GM04503 (cell line): ENCODE measurements at places on chromosomes 6 and 20.
A peak's percentile ranks its signal among the peaks of the same experiment; 100 is the strongest.

GRCh38 chr20:62532921-62533320 lies 57.1 kb upstream of the GATA5 start:
- DNase-seq: no peak

DNA sequence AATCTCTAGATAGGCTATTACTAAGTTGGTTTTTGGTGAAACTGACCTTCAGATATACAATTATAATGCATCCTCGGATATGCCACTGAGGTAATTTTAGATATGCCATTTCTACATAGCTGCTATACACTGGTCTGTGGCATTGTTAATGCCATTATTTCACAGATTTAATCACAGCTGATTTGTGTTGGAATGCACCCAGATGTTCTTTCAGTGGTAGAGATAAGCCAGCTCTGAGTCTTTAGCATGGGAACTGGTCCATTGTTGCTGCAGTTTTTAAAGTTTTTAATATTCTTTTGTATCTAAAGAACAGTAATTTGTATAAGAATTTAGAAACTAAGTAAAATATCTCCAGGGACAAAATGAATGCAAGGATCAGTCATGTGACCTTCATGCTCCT lies 6.8 kb downstream of the TMX4 start:
- no peak for DNase-seq

- no peak for DNase-seq
Measured at GRCh38 chr6:141401851-141402250, 730.9 kb upstream of the GJE1 start.

GRCh38 chr6:43275801-43276576 lies 22.1 kb upstream of the SLC22A7 start:
- DNase-seq: no peak

DNA sequence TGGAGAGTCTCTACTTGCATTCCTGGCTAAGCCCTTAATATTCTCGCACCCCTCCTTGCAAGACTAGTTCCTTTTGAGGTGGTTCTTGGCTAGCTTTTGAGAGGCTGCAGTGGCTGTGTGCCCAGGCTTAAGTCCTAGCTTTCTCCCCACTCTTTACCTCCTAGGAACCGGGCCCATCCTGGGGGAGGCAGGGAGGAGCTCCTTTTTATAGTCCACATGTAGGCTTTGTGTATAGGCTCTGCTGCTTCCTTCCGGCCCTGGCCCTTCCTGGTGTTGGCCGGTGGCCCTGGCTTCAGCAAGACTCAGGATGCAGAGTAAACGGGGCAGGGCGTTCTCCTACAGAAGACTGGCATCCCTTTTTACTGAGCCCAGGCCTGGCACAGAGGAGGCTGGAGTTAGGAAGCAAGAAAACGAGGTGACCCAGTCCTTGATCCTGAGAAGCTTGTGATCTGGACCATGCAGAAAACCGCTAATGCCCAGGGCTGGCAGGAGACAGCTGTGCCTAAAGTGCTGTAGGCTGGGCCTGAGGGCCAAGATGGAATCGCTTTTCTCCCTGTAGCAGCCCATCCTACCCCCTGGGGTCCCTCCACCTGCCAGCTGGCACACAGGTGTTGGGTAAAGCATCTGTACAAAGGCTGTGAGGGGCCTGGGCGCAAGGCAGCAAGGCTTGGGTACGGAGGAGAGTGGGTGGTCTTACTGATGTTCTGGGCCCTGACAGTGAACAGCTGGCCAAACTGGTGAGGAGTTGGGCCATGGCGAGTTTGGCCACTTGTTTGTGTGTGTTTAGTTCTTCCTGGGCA lies 8.7 kb downstream of the PLCG1 start:
- no peak for DNase-seq

DNA sequence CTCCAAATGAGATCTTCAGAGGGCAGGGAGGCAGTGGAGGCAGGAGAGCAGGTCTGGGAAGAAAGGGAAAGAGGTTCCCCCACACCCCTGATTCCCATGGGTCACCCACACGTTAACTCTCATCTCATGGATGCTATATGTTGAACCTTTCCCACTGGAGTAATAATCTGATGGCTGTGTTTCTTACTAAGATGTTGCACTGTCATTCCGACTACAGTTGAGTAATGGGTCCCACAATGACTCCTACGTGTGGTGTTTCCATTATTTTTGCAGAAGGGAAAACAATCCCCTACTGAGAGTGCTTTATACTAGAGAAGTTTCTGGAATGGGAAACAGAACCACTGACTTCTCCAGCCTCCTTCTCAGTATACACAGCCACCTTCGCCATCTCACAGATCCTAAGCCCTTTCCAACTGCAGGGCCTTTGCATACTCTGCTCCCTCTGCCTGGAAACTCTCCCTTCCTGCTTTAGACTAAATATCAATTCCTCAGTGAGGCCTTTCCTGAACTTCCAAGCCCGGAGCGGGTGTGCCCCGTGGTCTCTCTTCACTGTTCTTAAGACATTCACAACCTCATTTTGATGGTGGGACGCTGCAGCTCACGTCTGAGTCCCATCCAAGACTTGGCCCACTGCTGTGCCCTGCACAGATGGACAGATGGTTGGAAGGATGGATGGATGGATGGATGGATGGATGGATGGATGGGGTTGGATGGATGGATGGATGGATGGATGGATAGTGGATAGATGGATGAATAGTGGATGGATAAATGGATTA lies 238.6 kb upstream of the PMEPA1 start:
- DNase-seq: no peak

GRCh38 chr6:133447924-133448323 lies 206.8 kb downstream of the EYA4 start:
- no peak for DNase-seq

- DNase-seq: no peak
Measured at GRCh38 chr6:34357937-34358336, 34.5 kb downstream of the NUDT3 start.

- peak; percentile 3 for DNase-seq
Measured at GRCh38 chr6:22108199-22108598, 188.6 kb downstream of the PRL start.

GRCh38 chr6:165755583-165755982 lies 92.5 kb upstream of the PDE10A start:
- no peak for DNase-seq

GRCh38 chr6:136564180-136564579 lies 14.0 kb upstream of the MAP7 start:
- no peak for DNase-seq

DNA sequence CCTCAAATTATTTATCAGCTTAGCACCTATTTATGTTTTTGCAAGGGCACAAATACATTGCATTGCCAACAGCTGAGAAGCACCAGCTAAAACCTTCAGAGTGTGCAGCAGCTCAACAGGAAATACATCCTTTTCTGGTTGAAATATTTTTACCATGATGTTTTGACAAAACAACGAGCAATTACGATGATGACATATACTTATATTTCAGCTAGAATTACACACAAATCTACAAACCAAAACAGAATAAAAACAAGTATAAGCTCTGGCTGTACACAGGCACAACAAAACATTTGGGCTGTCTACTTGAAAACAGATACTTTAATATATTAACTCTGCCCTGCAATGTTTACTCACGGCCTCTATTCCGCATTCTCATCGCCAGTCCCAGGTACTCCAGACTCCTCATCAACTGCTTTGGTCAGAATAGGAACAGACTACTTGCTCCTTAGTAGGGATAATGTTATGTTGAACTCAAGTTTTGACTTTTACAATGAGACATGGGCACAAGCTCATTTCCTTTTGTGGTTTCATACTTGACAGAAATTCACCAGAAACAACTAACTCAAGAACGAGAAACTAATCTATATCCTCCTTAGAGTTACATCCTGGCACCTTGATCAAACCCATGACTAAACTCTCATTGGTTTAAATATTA lies 377.6 kb downstream of the ESR1 start:
- no peak for DNase-seq

DNA sequence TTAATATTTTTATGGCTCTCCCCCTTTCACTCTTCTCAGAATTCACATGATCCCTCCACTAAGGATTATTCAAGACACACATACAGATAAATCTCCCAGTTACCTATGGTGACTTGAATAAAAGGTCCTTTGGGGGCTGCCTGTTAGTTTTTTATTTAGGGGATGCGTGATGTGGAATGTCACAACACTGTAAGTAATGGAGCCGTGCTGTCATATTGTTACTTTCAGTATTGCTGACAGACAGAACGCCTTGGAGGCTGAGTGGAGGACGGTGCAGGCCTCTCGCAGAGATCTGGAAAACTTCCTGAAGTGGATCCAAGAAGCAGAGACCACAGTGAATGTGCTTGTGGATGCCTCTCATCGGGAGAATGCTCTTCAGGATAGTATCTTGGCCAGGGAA lies 291.7 kb downstream of the UTRN start:
- no peak for DNase-seq

GRCh38 chr6:9087470-9087869 lies 652.1 kb upstream of the SLC35B3 start:
- DNase-seq: no peak

DNA sequence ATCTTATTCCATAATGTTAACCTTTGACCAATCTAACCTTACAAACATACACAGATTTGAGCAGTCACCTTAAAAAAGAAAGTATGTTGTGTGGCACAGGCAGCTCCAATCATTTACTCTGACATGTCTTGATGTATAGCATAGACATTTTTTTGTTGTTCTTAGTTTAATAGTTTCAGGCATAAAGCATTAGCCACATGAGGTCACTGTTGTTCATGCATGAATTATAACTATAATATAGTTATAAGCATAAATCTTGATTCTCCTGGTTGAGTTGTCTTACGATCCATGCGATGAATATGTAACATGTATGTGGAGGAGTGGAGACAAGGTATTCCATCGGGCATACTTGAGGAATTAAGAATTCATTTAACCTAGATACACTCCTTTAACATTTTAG lies 26.1 kb upstream of the NKAIN2 start:
- DNase-seq: no peak

DNA sequence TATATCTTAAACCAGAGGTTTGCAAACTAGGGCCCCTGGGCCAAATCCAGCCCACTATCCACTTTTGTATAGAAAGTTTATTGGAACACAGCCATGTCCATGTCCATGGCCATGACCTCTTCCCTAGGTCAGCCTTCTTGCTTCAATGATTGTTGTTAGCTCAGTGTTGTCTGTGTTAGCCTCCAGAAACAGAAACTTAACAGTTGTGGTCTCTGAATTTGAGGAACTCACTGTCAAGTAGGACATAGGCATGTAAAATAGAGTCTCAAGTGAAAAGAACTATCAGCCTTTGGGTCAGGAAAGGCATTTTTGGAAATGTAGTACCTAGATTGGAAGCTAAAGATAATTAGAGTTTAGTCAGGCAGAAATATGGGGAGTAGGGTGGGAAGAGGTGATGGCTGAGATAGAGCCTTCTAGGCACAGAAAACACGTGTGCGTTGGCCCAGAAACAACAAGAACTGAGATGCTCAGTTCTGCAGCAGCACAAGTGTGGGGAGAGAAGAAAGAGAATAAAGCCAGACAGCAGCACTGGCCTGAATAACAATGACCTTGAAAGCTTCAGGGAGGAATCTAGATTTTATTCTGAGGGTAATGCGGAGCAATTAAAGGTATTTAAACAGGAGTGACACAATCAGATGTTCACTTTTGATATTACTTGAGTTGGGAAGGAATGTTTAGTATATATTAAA lies 87.0 kb upstream of the OLIG3 start:
- no peak for DNase-seq

DNA sequence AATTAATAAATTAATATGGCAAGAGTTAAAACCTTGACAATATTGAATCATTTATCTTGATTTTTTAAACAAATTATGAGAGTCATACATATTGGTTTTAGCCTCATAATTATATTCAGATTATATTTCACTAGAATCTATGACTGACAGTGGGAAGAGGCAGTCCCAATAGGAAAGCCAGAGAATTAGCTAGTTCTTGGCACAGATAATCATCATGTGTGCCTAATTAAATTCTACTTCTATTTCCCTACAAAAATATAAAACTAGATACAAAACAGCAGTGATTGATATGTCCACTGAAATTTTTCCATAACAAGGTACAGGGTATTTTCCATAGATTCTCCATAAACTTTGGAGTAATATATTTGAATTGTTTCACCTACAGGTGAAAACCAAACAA lies 38.6 kb downstream of the COL9A1 start:
- DNase-seq: no peak

GRCh38 chr6:130872250-130873095 lies 45.3 kb downstream of the SMLR1 start:
- no peak for DNase-seq

DNA sequence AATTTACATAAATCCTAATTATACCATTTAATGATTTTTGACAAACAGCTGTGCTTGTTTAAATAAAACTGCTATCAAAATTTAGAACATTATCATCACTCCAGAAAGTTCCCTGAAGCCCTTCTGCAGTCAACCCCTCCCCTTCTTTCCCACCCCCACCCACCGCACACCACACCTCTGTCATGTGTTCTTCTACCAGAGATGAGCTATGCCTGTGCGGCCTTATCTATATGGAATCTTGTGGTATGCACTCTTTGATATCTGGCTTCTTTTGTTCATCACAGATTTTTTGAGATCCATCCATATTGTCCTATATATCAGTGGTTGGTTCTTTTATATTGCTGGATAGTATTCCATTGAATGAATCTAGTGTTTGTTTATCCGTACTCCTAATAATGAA lies 7.2 kb downstream of the MYLIP start:
- no peak for DNase-seq

DNA sequence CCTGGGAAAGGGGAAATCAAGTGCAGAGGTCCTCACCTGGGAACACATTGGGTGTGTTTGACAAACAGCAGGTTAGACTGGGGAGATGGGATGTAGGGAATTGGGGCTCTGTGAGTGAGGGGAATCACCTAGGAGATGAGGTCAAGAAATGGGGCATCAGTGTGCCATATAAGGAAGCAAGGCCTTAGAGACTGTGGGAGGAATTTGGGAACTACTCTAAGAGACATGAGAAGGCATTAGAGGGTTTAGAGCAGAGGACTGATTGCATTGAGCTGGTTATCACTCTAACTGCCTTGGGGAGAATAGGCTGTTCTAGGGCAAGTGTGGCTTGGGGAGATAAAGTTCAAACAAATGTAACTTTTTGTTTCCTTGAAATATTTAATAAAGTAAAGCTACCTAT lies 189.9 kb downstream of the EYA4 start:
- DNase-seq: no peak

DNA sequence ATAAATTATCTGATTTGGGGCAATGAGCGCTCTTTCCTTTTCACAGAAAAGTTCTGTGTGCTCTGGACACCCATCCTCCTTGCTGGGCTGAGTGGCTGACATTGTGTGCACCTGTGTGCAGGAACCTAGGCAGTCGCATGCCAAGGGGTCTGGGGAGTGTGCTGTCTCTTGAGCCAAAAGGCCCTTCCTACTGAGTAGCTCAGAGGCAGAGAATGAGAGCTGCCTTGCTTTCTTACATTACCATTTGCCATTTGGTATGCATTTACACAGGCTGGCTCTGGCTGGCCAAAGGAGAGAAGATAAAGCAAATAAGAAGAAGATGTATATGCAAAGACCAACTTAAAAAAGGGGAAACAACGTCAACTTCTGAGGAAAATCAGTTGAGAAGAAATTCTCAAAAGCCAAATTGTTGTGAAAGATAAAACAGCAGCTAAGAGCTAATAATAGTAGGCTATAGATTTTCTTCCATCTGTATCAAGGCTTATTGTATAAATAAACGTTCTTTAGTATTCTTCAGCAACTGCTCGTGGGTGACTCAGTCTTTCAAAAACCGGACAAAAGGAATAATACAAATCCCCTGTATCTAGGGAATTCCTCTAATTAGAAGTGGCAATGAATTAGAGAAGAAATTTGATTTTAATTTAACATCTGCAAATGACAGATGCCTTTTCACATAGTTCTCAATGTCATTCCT lies 121.9 kb downstream of the INSM1 start:
- DNase-seq: no peak
